ENCODE measurements at places on chromosomes 4 and X.

DNA sequence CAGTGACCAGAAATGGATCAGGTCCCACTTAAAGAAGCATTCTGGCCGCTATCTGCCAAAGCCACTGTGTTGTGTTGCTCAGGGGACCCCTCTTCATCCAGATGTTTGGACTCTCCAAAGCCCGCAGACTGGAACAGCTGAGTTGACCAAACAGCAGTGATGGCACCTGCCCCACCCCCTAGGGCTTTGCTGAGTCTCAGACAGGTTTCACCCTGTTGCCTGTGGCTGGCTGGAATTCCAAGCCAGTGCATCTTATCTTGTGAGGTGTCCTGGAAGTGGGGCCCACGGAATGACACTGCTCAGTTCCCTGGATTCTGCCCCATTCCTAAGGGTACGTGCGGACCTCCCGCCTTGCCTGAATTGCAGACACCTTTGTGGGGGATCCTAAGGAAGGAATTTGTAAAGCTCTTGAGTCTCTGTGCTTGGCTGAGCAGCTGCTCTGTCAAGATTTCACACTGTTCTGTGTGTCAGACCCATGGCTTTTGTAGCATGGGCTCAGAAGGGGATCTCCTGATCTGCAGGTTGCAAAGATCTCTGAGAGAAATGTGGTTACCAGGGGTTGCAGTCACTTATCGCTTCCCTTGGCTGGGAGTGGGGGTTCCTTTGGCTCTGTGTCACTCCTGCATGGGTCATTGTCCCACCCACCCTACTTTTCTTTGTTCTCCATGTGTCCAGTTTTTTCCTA is 1707.9 kb upstream of the PCDH10 start:
- no peak for DNase-seq

- no peak for DNase-seq
Observed at GRCh38 chrX:3743801-3744439, 30.5 kb upstream of the PRKX start.

DNA sequence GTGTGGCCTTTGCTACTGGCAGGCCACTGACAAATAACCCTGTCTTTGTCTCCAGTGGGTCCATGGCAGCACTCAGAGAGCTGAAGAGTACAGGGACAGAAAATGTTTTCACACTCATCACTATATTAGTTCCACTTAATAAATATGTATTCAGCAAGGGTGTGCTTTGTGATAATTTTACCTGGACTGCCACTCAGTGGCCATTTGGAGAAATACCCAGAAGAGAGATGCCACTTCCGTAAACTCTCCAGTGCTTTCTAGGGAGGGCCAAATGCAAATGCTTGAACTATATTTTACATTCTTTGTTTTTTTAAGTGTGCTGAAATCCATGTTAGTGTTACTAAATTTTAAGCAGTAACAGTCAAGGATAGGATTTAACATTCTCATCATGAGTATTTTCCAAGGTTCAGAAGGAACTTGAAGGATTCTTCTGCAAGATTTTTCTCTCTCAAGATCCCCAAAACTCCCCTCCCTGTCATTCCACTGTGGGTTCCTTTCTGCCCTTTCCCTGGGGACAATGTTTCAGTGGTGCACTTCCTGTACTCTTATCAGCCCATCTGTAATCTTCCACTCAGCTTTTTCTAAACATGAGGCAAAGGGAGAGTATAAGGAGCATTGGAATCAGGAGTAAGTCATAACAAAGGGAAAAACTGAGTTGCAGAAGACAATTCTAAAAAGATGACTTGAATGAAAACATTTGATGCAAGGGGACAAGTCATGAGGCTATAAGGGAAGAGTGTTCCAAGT is 46.0 kb downstream of the TFDP3 start:
- peak; percentile 20 for DNase-seq

- peak; percentile 51 for DNase-seq
Observed at GRCh38 chr4:54897590-54897989, 227.8 kb downstream of the KDR start.

DNA sequence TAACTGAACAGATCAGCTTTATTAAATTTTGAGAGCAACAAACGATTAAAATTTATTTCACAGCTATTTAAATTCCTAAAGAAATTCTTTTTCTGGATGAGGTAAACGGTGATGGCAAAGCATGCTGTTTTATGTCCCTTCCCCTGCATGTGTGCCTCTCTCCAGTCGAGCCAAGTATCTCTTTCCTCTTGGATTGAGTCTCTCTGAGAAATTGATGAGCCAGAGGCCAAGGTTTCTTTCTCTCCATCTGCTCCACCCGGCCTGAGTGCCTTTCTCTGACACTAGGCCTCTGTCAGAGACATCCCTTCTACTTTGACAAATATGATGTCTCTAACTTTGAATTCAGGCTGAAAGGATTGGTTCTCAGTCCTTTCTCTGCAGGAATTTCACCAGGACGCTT is 42.6 kb upstream of the PARM1 start:
- no peak for DNase-seq

- no peak for DNase-seq
Observed at GRCh38 chr4:82371497-82371896, 2.3 kb downstream of the HNRNPD start.

- DNase-seq: peak; percentile 17
Observed at GRCh38 chr4:182881914-182882313, 35.3 kb downstream of the DCTD start.

GRCh38 chrX:110162867-110163266 is 155.0 kb downstream of the AMMECR1 start:
- DNase-seq: no peak

DNA sequence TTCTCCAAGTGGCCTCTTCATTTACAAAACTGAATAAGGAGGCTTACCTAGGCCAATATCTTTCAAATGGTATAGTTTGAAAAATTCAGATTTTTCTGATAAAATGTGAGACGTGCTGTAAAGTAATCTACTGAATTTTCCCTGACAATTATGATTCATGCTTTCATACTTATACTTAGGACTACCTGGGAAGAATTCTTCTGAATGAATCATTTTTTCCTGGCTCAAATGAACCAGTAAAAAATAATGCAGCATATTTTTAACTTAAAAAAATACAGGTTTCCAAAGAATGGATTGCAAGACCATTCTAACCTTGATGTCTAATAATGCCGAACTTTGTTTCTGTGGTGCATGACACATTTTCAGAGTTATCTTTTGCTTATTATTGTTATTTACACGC is 375.4 kb downstream of the ZNF674 start:
- no peak for DNase-seq

- DNase-seq: no peak
Observed at GRCh38 chr4:68372588-68372987, 22.7 kb upstream of the YTHDC1 start.

- no peak for DNase-seq
Observed at GRCh38 chr4:121846662-121847061, 23.0 kb upstream of the CCNA2 start.

DNA sequence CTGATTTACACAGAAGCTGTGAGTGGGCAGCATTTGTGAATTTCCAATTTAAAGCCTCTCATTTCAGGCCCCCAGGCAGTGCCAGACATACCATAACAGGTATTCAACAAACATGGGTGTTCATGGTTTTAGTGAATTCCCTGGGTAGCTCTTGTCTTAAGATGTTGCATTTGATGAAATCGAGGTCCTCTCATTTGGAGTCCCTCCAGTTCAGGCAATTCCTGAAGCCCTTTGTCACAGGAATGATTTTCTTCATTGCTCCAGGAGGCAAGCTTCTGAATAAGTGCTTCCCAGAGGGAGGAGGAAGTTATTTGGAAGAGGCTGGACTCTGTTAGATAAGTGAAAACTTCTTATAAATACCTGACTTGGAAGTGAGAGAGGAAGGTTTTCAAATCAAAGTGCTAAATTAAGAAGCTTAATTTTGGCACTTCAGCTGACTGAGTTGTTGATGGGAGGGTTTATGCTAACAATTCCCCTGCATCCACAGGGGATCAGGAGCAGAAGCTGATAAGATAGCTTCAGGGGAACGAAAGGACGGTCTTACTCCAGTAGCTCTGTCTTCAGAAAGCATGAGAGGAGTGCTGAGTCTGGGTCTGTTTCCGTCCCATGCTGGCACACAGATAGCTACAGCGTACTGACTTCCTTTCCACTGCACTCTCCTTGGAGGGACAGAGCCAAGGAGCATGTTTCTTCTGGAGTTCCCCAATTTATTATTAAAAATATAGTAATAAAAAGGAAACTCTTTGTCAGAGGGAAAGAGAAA is 543.1 kb downstream of the GBA3 start:
- no peak for DNase-seq

GRCh38 chr4:152454398-152455011 is 81.4 kb downstream of the FBXW7 start:
- peak; percentile 45 for DNase-seq

DNA sequence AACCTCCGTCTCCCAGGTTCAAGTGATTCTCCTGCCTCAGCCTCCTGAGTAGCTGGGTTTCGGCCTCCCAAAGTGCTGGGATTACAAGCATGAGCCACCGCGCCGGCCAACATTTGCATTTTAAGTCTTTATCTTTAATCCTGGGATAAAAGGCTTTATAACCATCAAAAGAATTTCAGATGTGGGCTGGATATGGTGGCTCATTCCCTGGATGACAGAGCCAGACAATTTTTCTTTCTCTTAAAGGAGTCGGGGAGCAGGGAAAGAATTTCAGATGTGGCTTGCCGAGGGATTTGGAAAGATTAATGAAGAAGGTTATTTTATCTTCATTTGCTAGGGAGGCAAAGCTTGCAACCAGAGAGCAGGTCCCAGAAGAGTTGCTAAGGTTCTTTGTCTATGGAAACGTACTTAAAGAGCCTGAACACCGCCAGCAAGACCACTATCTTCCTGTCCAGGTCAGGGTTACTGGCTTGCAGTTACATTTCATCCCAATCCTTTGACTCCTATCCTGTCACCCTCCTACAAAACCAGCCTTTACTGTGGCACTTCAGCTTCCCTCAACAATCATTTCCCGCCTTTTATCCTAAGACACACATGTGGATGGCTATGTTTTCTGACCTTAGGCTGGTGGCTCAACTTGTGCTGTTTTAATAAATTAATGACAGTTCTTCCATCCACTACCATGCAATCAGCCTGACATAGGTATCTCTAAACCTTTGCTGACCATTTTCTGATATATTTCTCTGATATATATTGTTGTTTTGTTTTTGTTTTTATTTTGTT is 3.9 kb upstream of the KLHL8 start:
- DNase-seq: no peak

DNA sequence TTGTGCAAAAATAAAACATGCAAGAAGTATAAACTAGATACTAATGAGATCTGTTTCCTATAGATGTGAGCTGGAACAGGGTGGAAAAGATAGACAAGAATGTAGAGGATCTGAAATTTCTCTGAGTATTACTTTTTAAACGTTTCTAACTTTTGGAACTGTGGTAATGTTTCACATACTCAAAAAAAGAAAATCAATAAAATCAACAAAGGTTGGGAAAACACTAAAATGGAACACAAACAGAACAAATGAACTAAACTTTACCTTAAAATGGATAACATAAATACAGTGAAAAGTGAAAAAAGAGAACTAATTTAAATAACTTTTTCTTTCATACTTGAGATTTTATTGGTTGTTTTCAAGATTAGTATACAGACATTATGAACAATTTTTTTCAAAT is 32.0 kb upstream of the MBNL3 start:
- no peak for DNase-seq

GRCh38 chr4:54902271-54902670 is 223.1 kb downstream of the KDR start:
- DNase-seq: peak; percentile 67

- DNase-seq: no peak
Observed at GRCh38 chr4:166827167-166827566, 407.1 kb downstream of the SPOCK3 start.

GRCh38 chr4:15955670-15956069 is 7.3 kb downstream of the FGFBP2 start:
- peak; percentile 17 for DNase-seq

DNA sequence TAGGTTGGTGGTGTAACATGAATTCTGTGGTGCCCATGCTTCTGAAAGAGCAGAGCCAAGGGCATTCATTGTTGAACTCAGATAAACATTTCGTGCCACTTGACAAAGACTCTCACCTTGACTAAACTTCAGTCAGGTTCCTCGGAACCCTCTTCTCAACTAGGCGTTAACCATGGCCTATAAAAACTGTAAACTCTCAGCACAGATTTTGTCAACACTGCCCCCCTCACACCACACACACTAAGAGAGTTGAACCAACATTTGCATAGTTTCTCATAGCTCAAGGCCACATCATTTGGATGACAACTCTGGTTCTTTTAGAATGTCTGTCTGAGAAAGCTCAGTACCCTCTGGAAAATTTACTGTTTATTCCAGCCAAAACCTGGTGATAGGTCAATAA is 28.1 kb downstream of the CASP6 start:
- no peak for DNase-seq

- no peak for DNase-seq
Observed at GRCh38 chr4:78553529-78554060, 2.0 kb downstream of the ANXA3 start.

Measured in astrocyte of the spinal cord (primary cell).